ENCODE measurements at places on chromosomes 7 and 10. TPM values are rescaled to one million over a fixed set of nuclear protein-coding genes. Genes with fewer than 3 reads are reported as not detected.

The IDI2 gene
- total RNA-seq: not detected

The ANKRD61 gene
- 0.42 TPM for total RNA-seq

The PIK3AP1 gene
- not detected for total RNA-seq

The CCL26 gene
- total RNA-seq: not detected
